GM03348 (cell line): ENCODE measurements at places on chromosomes 1 and 21.
A peak's percentile ranks its signal among the peaks of the same experiment; 100 is the strongest.

- DNase-seq, result no peak
These were observed 11.0 kb downstream of the AJAP1 start for GRCh38 chr1:4665456-4665855.

- no peak for DNase-seq
These were observed 70.1 kb downstream of the TENT5C start for GRCh38 chr1:117675907-117676430.

- no peak for DNase-seq
These were observed 276.2 kb downstream of the NEGR1 start for GRCh38 chr1:72006092-72006491.

- DNase-seq, result no peak
These were observed 11.9 kb downstream of the LGALS8 start for GRCh38 chr1:236535662-236536161.

DNA sequence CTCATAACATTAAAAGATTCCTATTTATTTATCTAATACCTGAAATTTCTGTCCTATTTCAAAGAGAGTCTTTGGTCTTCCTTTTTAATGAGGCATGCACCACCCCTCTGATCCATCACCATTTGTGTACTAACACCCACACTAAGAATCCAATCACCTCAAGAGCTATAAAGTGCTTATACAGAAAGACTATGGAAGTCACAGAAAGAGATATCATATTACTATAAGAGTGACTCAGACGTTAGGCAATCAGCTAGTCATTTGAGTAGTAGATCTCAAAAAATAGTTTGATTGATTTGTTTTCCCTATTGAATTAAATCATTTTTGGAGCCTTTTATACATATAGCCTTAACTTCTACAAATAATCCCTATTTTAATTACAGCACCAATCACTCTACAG is 46.1 kb downstream of the NME7 start:
- peak; percentile 12 for DNase-seq

DNA sequence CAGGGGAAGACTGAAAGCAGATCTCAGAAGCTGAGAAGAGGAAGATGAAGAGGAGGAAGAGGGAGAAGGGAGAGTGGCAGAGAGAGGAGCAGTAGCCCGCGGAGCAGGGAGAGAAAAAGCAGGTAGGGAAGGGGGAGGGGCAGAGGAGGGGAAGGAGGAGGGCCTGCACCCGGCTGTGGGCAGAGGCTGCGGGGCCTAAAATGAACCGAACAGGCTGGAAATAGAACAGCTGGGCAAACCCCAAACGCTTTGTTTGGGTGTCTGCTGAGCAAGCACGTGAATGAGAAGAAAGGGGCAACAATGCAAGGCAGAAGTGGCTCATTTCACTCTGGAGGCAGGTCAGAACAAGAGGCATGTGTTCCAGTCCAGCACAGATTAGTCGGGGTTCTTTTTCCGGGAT is 33.5 kb downstream of the KCNC4 start:
- no peak for DNase-seq

DNA sequence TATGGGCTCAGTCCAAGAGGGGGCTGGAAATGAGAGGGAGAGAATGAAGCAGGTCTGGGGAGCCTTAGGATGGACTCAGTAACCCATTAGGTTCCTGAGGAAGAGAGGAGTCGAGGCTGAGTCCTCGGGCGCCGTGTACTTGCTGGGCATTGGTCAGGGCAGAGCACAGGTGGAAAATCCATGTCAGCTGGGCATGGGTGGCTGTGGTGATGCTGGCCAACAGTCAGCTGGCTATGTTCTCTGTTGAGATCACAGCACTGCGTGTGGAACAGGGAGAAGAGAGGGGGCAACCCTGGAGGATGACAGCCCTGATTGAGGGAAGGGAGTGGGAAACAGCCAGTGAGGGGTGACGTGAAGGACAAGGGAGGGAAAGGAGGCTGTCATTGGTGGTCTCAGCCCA is 43.1 kb upstream of the CLSTN1 start:
- no peak for DNase-seq

GRCh38 chr1:47774986-47775834 is 222.0 kb downstream of the TRABD2B start:
- DNase-seq, result no peak

DNA sequence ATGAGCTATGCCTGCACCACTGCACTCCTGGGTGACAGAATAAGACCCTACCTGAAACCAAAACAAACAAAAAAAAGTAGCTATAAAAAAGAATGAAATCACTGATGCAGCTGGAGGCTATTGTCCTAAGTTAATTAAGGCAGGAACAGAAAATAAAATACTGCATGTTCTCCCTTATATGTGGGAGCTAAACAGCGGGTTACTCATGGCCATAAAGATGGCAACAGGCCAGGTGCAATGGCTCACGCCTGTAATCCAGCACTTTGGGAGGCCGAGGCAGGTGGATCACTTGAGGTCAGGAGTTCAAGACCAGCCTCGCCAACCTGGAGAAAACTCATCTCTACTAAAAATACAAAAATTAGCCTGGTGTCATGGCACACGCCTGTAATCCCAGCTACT is 152.7 kb downstream of the PIK3R3 start:
- no peak for DNase-seq

DNA sequence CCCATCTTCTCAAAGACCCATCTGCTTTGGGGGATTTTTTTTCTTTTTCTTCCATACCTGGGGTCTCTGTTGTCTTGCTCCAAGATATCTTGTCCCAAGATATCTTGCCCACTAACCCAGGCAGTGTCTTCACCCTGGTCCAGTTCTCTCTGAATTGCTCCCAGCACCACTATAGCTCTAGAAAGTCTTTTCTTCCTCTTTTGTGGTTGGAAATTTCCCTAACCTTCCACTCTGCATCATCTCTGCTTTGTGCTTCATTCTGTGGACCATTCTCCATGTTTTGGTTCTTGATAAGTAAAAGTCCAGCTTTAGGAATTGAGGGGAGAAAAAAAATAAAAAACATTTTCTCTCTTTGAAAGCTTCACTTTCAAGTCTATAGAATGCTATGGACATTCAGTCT is 20.9 kb downstream of the STYXL2 start:
- DNase-seq, result no peak
